ENCODE measurements at places on chromosomes 12 and 14. TPM values are rescaled to one million over a fixed set of nuclear protein-coding genes. Genes with fewer than 3 reads are reported as not detected.

Gene STYX
- 23.3 TPM for polyA plus RNA-seq

- DNase-seq: no peak
Observed at GRCh38 chr12:1816730-1817348, 3.5 kb upstream of the LRTM2 start.

GRCh38 chr14:88004506-88005036 lies 364 bp upstream of the GPR65 start:
- no peak for DNase-seq

DNA sequence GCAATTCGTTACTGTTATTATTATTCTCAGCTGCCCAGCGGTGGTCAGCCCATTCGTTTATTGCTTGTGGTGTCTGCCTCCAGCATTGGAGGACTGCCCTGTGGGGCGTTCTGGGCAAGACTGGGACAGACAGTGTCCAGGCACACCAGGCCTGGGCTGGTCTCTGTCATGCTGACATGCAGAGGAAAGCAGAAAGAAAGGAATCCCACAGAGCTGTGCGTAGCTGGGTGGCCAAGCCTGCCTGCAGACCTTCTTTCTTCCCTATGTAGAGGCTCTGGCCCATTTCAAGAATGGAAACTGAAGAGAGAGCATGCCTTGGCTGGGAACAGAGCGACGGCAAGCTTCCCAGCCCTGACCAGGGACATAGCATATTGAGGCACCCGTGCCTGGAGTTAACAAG lies 525.3 kb upstream of the TBX3 start:
- DNase-seq: no peak

Gene MAP1LC3B2
- polyA plus RNA-seq: 9.4 TPM

DNA sequence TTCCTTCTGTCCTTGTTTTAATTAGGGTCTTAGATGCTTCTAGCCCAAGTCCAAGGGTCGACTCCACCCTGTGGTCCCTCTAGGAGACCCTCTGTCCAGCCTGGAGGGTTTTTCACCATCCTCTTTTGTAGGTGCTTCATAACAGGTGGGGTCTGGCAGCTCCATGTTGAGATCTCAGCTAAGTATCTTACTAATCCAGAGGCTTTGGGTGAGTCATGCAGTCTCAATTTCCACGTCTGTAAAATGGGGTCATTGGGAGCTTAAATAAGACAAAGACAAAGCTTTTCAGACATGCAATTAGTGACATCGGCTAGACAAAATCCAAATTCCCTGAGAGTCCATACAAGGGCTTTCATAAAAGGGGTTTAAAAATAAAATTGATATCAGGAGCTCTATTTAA lies 3.2 kb downstream of the HSPB8 start:
- DNase-seq: no peak

DNA sequence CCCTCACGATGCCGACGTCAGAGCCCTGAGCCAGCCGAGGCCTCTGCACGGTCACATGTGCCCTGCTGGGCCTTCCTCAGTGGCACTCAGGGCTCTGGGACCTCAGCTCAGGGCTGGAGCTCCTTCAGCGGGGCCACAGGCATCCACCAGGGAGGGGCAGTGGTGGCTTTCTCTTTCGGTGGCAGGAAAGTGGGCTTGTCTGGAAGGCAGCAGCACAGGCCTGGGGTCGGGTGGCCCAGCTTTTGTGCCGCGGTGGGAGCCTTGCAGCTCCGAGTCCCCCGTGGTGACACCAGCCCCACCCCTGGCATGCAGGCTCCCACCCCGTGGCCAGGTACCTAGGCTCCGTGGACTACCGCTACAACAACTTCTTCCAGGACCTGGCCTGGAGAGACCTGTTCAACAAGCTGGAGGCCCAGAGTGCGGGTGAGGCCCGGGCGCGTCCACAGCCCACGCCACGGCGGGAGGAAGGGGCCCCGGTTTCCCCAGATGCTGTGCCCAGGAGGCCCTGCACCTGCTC lies 14.2 kb upstream of the TEX22 start:
- DNase-seq: no peak

GRCh38 chr12:8780389-8780788 lies 42.0 kb upstream of the A2ML1 start:
- DNase-seq: peak; percentile 78

- DNase-seq: no peak
Observed at GRCh38 chr12:111102102-111102739, 181.8 kb upstream of the MYL2 start.

DNA sequence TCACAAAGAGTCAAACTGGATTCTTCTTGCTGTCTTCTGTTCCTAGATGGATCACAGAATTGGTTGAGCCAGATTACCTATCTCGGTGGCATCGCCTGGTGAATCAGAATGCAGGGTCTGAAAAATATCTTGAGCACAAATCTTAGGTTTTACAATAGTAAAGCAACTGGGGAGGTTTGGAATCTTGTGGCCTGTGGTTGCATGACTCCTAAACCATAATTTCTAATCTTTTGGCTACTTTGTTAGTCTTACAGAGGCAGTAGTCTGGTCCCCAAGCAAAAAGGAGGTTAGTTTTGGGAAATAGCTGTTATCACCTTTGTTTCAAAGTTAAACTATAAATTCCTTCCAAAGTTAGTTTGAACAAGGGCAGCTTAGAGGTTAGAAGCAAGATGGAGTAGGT lies 1488.5 kb upstream of the FLRT2 start:
- DNase-seq: no peak

DNA sequence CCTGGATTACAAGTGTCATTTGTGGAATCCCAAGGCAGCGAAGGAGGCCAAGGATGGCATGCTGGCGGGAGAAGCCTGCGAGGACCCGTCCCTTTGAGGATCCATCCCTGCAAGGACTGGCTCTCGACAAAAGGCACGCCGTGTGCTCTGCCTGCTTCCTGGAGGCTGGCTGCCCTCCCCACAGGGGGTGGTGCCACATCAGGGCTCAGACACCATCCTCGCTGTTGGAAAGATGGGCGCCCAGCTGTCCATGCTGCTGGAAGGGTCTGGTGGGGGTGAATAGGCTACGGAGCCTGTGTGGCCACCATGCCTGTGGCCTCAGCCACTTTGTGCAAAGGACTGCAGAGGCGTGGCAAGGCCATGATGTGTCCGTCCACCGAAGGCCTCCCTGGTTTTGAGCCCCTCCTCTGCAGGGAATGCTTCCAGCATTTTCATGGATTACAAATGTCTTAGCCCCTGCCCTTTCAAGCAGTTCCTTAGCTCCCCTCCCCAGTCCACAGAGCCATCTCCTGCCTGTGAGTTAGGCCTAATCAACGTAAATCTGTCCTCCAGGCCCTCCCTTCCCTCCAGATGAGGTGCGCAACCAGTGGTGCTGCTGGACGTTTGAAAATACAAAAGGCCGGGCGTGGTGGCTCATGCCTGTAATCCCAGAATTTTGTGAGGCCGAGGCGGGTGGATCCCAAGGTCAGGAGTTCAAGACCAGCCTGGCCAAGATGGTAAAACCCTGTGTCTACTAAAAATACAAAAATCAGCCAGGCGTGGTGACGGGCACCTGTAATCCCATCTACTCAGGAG lies 22.1 kb downstream of the ZBTB42 start:
- DNase-seq: no peak

DNA sequence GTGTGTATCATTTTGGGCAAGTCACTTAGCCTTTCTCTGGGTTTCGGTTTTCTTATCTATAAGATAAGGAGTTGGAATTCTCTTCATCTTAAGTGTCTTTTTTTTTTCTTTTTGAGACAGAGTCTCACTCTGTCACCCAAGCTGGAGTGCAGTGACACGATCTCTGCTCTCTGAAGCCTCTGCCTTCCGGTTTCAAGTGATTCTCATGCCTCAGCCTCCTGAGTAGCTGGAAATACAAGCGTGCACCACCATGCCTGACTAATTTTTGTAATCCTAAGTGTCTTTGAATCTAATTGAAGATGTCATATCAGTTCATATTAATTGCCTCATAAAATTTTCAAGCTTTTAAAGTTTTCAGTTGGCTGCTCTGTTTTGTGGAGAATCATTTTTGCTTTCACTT lies 4.0 kb downstream of the SRGAP1 start:
- DNase-seq: no peak

Gene KLRB1
- polyA plus RNA-seq: not detected

Gene DAO
- polyA plus RNA-seq: not detected

Gene RPL6
- 1,715 TPM for polyA plus RNA-seq

DNA sequence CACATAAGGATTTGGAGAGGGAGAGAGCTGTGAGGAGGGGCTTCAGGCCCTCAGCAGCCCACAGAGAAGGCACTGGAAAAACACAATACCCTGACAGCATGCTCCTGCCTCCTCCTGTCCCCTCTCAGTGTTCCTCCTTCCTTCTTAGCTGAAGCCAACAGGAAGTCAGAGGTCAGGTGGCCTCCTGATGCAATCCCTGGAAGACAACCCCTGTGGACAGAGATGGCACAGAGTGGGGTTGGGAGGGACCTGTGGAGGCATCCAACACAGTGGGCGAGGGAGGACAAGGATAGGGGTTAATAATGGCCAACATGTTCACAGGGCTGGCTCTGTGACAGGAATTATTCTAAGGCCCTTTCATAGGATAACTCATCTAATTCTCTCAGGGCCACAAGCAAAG lies 15.4 kb upstream of the IFI27L2 start:
- DNase-seq: peak; percentile 47

DNA sequence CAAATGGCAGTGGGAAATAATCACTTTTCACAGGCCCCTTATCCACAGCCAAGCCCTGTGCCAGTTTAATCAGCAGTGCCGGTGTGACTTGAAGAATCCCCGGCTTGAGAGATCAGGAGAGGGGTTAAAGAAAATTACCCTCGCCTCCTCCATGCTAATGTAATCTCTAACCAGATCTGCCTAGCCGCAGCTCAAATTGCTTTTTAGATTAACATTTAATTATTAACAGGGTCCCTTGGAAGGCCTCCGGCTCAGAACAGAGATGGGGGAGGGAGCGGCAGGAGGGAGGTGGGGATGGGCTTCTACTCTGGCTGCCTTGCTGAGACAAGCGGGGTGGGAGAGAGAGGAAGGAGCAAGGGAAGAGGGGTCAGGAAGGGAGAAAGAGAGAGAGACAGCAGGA lies 24.0 kb downstream of the FAM222A start:
- DNase-seq: no peak

Gene TMEM260
- 12.7 TPM for polyA plus RNA-seq

Gene CTSG
- polyA plus RNA-seq: not detected

Gene RD3L
- not detected for polyA plus RNA-seq

DNA sequence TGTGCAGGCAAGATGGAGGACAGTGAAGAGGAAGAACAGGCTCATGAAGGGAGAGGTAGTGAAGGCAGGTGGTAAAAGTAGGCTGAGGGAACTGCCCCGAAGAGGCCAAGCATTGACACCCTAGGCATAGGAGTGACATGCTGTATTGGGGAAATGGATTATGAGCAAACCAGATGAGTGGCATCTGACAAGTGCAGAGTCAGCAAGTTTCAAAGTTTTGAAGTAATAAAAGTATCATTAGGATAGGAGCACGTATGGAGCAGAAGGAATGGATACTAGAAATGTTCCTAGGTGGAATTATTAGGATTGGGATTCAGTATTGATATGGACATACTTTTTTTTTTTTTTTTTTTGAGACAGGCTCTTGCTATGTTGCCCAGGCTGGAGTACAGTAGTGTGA lies 139.8 kb downstream of the SAMD4A start:
- DNase-seq: no peak

GRCh38 chr14:31877255-31877798 lies 199.8 kb upstream of the ARHGAP5 start:
- no peak for DNase-seq

GRCh38 chr12:6818222-6818621 lies 3.4 kb upstream of the GPR162 start:
- peak; percentile 72 for DNase-seq

Gene KRT73
- polyA plus RNA-seq: not detected

All from GM23338 (cell line).